Stimulated activated CD8-positive, alpha-beta memory T cell treated with anti-CD3 and anti-CD28 coated beads, Interleukin-7, amount 100 ng/mL, for 24 hours (primary cell): ENCODE measurements at places on chromosomes 5 and 9.

DNA sequence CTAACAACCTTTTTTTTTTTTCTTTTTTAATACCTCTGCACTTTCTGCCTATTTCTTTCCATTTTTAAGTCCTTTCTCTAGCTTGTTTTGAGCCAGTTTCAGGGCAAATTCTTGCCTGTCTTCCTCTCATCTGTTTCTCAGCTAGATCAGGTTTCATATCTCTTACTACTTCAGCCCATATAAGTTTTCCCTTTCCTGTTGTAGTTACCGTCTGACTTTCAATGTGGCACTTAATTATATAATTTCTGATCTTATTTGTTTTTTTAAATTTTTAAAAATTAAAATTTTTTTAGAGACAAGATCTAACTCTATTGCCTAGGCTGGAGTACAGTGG, 104.7 kb upstream of the ELL2 start:
- DNase-seq = no peak

DNA sequence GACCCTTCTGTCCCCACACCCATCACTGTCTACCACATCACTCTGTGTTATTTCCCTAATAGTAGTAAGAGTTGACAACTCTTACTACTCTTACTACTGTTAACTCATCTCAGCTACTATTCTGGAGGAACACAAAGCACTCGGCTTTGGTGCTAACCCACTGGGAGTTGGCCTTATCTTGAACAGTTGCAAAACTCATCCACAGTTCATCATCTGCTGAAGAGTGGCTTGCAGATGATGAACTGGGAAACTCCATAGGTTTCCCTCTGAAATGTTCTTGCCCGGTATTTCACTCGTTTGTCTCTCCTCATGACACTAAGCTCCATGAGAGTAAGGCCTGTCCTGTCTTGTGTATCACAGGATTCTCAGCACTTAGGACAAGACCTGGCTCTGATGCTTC, 221.4 kb downstream of the NR3C1 start:
- no peak for DNase-seq

DNA sequence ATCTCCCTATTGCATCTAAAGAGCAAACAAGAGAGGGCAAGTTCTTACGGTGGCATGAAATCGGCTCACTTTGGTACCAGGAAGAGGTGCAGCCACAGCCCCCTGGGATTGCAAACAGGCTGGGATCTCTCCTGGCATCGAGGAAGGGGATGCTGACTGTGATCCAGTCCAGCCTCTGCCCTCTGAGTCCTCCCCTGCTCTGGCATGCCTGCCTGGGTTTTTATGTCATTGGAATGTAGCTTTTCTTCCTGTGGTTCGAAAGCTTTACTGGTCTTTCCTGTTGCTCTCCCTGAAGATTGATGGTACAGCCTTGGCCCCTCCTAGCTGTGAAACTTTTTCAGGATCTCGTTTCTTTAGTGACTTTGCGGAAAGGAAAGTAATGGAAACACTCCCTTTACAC, 6.6 kb downstream of the SLC46A2 start:
- DNase-seq = no peak

GRCh38 chr5:75523275-75523674, 11.6 kb downstream of the POLK start:
- no peak for DNase-seq

- DNase-seq = no peak
Measured at GRCh38 chr5:141528291-141528984, 39.6 kb downstream of the PCDHGC5 start.

DNA sequence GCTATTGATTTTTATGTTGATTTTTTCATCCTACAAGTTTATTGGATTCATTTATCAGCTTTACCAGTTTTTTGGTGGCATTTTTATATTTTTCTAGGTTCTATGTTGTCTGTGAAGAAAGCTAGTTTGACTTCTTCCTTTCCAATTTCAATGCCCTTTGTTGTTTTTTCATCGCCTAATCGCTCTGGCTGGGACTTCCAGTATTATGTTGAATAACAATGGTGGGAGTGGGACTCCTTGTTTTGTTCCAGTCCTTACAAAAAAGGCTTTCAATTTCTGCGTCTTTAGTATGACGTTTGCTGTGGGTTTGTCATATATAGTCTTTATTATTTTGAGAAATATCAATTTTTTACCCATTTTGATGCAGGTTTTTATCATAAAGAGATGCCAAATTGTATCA, 175.6 kb upstream of the CCNH start:
- DNase-seq = no peak

GRCh38 chr9:17520268-17521064, 58.4 kb upstream of the SH3GL2 start:
- no peak for DNase-seq

GRCh38 chr5:136051486-136052220, 22.9 kb downstream of the TGFBI start:
- DNase-seq = no peak

DNA sequence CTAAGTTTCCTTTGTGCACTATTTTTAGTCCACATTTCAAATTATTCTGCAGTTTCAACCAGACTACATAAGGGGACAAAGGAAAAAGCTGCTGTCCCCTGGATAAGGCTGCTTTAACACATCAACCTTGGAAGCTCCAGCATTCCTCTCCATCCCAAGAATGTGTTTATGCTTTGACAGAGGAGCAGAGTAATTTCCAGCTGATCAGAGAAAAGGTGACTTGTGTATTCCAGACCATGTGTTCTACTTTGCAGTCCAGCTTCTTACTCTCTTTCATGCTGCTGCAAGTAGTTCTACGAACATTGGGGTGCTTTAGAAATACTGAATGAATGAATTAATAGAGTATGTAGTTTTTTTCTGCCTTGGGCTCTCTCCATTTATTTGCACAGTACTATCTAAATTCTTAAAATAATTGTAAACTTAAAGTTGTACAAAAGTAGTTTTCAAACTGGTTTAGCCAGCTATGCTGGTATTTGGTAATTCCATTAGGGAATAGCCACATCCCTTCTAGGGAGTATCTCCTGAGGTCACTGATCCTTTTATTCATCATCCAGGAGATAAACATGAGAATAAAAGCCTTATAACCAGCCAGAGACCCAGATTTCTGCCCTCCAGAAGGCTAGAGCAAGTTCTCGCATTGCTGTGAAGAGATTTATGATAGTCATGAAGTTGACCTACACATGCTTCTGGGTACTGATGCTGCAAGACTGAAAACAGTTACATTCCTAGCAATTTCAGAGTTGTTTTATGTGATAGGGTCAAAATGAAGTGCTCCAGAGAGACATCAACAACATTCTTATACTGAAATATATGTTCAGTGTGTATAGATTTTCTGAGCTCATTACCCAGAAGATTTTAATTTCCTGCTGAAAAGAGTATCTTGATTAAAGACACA, 215.2 kb downstream of the COMMD10 start:
- no peak for DNase-seq

DNA sequence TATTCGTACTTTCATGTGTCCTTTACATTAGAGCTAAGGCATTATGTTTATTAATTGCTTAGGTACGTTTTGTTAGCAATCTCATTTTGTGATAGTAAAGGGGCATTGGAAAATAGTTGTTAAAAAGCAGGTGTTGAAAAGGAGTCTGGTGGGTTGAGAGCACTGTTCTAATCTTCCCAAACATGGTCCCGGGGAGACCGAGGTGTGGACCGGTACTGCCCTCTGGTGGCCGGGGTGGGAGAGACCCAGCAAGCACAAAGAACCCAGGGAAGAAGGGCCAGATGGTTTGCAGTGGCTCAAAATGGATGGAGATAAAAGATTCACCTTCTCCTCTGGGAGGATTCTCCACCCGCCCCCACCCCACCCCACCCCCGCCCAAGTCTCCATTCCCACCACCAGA, 26.1 kb downstream of the IDNK start:
- peak; percentile 47 for DNase-seq

DNA sequence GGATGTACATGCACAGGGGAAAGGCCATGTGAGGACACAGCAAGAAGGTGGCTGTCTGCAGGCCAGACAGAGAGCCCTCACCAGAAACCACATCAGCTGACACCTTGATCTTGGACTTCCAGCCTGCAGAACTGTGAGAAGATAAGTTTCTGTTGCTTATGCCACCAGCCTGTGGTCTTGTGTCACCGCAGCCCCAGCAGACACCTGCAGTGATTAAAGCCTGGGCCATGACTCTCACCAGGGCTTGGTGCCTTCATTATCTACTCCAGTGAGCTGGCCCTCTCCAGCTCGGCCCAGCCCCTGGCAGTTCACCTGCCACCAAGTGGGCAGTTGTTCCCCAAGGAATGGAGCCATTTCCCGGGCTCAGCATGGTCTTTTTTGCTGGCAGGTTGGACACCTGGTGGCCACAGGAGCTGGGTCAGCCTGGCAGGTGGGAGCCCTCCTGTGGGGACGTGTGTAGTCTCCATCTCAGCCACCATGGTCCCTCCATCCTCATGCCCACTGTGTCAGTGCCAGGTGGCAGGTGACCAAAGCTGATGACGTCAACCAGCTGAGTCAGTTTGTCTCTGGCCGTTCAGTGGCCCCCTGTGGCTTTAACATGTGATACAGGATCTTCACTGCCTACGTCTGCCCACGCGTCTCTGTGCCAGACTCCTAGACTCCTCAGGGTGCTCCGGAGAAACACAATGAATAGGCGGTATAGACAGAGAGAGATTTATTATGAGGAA, 99.9 kb upstream of the PPP1R26 start:
- no peak for DNase-seq

- no peak for DNase-seq
Measured at GRCh38 chr5:173505634-173506033, 110.8 kb downstream of the BOD1 start.

GRCh38 chr9:126992427-126992826, 77.8 kb downstream of the RALGPS1 start:
- no peak for DNase-seq

- no peak for DNase-seq
Measured at GRCh38 chr5:177985430-177986040, 10.5 kb downstream of the PROP1 start.

DNA sequence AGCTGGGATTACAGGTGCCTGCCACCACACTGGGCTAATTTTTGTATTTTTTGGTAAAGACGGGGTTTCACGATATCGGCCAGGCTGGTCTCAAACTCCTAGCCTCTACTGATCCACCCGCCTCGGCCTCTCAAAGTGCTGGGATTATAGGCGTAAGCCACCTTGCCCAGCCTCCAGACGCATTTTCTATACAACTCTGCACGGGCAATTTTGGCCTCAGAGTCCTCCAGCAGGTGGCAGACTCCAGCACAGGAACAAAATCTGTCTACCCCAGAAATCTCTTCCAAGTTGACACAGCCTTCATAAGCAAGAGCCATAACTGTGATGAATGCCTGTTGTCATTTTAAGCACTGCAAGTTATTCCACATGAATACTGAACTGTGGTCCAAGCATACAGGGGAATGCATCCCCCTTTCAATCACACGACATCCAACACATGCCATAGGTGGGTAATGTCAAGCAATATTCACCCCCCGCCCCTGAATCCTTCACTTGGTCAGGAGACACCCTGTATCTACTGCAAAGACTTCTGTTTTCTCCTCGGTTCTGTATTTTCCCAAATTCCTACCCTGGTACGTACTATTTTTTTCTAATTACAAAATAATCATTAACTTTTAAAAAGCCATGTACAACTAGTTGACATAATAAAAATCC, 50.8 kb downstream of the ALDH7A1 start:
- DNase-seq = no peak

- no peak for DNase-seq
Measured at GRCh38 chr5:16536246-16536645, 70.6 kb upstream of the ZNF622 start.

DNA sequence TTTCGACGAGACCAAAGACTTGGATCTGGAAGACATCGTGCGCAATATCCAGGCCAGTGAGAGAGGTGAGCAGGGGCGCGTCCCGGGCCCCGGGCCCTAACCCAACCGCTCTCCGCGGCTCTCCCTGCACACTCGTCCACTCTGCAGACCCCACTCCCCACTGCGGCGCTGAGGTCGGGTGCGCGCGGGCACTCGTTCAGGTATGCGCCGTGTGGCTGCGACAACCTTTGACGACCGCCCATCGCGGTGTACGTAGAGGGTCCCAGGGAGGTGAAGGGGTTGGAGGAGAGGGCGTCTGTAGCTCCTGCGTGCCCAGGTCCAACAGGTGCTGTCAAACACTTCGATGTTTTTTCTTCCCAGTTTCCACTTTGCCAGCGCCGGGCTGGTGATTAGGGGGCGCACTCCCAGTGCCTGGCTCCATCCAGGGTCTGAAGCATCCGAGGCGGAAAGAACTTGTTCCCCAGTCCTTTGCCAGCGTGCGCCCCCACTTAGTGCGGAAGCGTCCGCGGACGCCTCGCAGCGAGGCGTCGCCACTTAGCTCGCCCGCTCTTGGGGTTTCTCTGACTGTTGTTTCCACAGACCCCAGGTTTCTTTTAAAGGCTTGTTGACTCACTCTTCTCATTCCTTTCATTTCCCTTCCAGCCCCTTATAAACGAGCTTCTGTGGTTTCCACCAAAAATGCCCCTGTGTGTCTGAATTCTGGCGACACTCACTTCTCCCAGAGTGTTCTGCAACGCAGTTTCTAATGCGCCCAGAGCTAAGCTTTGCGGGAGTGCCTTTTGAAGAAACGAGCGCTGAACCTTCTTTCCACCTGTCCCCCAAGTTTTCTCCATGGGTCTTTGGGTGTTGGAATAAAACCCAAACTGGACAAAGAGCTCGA, 1.6 kb downstream of the NPR3 start:
- no peak for DNase-seq

- no peak for DNase-seq
Measured at GRCh38 chr5:169723103-169723831, 86.2 kb downstream of the DOCK2 start.

DNA sequence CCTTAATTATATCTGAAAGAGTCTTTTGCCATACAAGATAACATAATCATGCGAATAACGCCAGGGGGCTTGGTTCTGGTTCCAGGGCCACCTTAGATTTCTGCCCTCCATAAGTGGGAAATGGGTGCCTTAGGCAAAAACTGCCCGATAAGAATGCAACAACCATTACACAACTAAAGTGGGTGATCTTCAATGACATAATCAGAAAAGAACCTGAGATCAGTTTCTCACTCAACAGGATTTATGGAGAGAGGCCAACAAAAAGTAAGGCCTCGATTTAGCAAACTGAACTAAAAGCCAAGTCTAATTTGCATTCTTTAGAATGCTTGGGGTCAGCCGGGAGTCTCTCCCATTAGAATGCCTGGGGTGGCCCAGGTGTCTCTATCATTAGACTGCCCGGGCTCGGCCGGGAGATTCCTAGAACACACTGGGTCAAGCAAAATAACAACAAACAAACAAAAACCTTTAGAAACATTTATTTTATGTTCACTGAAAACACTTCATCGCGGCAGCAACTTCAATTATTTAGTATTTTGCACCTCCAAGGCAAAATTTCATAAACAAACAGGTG, 194.8 kb downstream of the AUH start:
- DNase-seq = no peak

DNA sequence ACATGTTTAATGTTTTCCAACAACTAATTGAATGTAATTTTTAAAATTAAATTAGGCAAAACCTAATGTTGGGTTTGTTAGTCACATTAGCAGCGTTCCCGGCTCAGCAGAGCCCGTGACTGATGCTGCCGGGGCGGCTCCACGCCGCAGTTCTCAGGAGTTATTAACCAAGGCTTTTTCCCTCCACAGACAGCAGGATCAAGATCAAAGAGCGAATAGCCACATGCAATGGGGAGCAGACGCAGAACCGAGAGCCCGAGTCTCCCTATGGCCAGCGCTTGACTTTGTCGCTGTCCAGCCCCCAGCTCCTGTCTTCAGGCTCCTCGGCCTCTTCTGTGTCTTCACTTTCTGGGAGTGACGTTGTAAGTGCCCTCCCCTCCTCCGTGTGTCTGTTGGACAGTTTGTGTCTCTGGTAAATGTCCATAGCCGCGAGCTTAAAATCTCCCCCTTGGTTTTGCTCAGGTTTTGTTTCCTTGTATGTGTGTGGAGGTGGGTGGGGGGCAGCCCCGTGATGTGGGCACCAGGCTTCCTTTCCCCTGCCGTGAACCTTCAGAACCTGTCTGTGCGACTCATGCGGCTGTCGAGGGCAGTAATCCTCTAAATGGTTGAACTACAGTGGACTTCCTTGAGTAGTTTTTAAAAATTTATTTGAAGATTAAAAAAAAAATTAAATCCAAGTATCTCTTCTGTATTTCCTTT, 37.1 kb downstream of the TENT4A start:
- DNase-seq = no peak
